Fibroblast of the aortic adventitia (primary cell): ENCODE measurements at places on chromosomes 3 and 15.

GRCh38 chr3:196143708-196144382 lies 62.0 kb upstream of the TFRC start:
- DNase-seq, result no peak

GRCh38 chr3:126127904-126128303 lies 44.0 kb upstream of the SLC41A3 start:
- DNase-seq, result no peak

GRCh38 chr15:95946241-95946640 lies 384.3 kb upstream of the NR2F2 start:
- no peak for DNase-seq

DNA sequence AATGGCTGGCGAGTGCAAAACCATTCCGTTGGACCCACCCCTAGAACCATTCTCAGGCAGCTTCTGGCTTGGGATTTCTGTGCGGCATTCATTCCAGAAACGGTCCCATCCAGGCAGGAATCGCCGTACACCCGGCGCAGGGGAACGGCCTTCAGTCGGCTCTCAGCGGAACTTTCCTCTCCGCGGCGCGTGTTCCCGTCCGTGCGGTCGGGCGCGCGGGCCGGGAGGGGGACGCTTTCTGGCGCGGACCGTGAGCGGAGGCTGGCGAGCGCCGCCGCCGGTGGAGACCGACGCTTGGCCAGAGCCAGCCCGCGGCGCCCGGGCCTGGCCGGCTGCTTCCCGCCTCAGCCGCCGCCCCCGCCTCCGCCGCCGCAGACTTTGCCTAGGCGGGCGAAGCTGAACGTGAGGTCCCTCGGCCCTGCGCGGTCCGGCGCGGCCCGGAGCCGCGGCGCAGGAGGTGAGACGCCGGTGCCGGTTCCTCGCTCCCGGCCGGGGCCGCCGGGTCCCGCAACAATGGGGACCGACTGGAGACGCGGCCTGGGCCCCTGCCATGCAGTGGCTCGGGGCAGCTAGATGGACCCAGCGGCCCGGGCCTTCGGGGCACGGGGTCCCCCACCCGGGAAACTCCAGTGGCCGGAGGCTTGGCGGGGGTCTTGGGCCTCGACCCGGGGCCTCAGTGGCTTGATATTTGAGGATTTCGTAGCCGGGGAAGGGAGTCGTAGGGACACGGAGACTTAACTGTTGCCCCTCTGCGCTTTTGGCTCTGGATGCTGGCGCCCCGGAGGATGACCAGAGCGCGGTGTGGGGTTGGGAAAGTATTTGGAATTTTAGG lies at the start of gene RAD54L2:
Gene RAD54L2, plus strand, starts transcription at position 261 of the 832 bp plus-strand sequence. CDS start 51,702 bp downstream, outside the sequence.
- peak; percentile 83 for DNase-seq

DNA sequence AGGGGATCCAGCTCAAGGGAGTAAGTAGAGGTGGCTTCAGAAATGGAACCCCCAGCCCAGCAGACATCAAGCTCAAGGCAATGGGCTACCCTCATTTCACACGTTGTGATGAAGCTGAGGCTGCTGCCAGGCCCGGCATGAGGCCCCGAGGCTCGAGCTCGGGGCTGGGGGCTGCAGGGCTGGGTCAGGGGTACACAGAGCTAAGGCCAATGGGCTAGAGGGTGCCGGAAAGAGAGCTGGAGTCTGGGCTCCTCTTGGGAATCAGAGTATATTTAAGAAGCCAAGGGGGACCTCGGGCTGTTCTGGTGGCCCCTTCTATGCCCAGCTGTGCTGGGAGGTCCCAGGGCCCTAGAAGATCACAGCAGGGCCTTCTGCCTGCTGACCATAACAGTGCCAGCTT lies 7.4 kb downstream of the PRSS50 start:
- DNase-seq, result no peak

DNA sequence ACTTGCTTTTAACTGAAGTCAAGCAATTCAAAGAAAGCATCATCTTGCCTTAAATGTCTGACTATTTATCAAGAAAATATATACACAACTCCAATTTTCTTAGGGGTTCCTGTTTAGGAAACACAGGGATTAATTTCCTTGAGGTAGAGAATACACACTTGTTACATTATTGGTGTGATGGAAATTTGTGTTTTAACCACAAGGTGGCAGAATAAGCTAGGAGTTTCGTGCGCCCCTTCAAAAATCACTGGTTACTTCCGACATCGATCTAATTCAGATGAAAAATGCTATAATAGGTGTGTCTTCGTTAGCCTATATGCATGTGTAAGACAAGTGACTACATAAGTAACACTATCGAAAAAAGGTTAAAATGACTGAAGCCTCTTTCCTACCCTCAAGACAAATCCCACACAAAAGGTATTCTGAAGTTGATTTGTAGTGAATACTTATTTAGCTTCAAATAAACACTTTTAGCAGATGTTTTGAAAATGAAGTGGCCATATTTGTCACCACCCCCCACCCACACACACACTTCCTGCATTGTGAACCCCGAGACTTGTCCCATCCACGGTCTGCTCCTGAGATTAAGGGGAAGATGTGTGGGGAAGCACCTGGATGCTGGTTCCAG lies 246.5 kb downstream of the ROBO1 start:
- peak; percentile 52 for DNase-seq

- no peak for DNase-seq
Observed at GRCh38 chr3:81045976-81046375, 715.5 kb downstream of the GBE1 start.

GRCh38 chr3:144593881-144594280 lies 622.3 kb downstream of the DIPK2A start:
- no peak for DNase-seq

DNA sequence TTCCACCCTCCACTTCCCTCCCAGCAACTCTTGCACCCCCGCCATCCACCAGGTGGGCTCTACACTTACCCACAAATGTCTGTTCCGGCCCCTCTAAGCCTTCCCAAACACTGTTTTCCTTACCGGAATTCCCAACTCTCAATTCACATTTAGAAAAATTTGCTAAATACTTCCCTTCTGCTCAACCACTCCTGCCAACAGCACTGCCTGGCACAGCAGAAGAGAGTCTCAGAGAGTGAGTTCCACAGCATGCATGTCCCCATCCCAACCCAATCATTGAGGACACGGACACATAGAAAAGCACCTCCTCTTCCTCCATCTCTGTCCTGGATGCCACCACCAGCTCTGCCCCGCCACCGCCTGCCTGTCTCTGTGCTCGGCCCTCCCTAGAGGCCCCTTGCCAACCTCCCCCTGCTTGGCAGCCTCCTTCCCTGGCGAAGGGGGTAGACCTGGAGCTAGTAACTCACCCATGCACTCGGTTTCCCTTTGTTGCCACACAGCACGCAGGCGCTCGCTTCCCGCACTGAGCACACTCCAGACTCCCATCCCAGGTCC lies 66.2 kb upstream of the SLC6A1 start:
- no peak for DNase-seq

DNA sequence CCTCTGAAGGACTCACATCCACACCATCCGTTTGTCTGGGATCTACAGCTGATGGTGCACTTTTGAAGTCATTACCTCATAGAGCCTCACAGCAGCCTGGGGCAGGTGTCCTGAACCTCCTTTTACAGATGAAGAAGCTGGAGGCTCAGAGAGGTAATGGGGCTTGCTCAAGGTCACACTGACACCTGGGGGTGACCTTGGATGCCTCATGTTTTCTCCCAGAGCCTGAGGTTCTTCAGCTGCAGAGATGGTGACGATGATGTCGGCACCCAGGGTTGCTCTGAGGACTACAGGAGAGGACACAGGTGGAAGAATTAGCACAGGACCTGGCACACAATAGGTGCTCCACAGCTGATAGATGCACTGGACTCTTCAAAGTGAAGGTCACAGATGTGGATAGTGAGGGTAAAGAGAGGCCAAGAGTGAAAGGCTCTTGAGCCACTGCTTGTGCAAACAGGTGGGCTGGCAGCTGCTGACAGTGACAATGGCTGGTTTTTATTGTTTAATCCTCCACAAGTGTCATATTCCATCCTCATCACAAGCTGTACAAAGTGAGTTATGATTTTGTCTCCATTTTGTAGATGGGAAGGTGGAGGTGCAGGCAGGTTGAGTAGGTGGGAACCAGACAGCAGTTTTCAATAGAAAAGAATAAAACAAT lies 17.4 kb upstream of the ATP2B2 start:
- DNase-seq, result no peak

DNA sequence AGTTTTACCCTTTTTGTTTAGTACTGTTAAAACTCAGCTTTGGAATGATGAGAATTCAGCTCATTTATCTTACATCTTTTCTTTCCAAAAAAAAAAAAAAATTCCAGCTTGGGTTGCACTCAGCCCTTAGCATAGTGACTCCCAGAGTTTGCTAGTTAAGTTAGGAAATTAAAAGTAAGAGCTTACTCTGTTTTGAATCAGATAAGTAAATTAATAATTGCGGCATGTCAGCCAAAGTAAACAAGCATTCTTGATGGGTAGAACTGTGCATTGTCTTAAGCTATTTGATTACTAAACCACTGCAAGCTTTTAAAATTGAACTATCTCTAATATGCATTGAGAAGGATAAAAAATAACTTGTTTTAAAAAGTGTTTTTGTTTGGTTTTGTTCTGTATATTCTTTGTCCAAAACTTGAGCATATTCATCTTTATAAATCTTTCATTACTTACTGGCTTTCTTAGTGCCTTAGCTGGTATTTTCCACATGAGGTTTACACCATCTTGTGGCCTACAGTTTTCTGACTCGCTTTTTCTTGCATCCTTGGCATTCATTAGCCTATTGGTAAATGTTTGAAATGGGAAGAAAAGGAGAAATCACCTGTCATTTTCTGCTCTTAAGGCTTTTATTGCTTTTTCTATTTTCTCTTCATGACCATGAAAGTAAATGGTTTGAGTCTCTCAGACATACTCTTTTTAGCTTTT lies 107.6 kb downstream of the FILIP1L start:
- peak; percentile 75 for DNase-seq

GRCh38 chr15:66846031-66846430 lies 144.0 kb downstream of the SMAD6 start:
- no peak for DNase-seq

- DNase-seq, result no peak
Observed at GRCh38 chr3:44284949-44285348, 43.3 kb downstream of the TOPAZ1 start.

DNA sequence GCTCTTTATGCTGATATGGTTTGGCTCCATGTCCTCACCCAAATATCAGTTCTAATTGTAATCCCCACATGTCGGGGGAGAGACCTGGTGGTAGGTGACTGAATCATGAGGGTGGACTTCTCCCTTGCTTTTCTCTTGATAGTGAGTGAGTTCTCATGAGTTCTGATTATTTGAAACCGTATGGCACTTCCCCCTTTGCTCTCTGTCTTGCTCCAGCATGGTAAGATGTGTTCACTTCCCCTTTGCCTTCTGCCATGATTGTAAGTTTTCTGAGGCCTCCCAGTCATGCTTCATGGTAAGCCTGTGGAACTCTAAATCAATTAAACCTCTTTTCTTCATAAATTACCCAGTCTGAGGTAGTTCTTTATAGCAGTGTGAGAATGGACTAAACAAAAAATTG lies 107.6 kb downstream of the IMPG2 start:
- DNase-seq, result no peak

- DNase-seq, result no peak
Observed at GRCh38 chr3:143521803-143522202, 326.5 kb downstream of the SLC9A9 start.

- DNase-seq, result no peak
Observed at GRCh38 chr3:151196434-151196833, 6.6 kb downstream of the GPR171 start.

GRCh38 chr15:88202231-88202630 lies 54.3 kb downstream of the NTRK3 start:
- DNase-seq, result peak; percentile 67

DNA sequence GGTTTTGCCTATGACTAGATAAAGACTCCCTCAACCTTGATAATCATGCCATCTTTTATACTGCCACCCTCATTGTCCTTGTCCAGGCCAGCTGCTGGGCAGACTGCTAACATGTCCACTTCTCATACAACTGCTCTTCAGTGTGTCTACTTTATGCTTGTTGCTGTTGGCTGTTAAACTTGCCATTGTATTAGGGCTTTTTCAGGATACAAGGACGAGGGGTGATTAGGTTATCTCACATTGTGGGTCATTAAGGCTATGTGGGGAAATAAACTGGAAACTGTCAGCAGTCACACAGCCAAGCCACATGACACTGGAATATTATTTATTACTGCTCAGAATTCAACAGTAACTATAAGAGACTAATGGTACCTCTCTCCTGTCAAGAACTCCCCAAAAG lies 36.1 kb downstream of the STARD9 start:
- DNase-seq, result no peak

GRCh38 chr3:36215241-36215640 lies 165.1 kb upstream of the STAC start:
- no peak for DNase-seq

DNA sequence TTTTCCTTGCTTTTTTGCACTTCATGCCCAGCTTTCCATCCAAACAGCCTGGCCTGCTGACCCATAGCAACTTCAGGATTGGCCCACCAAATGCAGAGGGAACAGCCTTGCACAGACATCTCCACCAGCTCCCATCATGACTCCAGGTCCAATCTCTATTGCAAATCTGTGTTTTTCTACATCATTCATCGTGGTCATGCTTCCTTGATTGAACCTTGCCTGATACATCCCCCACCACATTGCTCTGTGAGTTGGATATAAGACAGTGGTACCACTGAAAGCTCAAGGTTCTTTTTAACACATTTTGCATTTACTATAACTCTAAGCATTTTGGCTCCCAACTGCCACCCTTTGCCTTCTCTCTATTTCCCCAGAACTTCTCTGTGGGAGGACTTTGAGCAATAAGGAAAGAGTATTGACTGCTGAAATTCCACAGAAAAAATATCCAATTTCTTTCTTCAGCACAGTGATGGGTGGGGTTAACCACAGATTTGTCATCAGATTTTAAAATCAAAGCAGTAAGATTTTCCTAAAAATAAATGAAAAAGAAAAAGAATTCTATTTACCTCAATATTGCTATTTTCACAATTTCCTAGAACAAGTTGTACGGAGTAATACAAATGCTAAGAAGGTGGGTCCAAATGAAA lies 114.6 kb upstream of the GALNT15 start:
- DNase-seq, result no peak

GRCh38 chr3:117016378-117016777 lies 306.8 kb downstream of the TUSC7 start:
- no peak for DNase-seq

GRCh38 chr15:69628256-69629093 lies 175.9 kb downstream of the RPLP1 start:
- DNase-seq, result no peak

- DNase-seq, result peak; percentile 51
Observed at GRCh38 chr3:71657831-71658530, 67.2 kb downstream of the EIF4E3 start.

- no peak for DNase-seq
Observed at GRCh38 chr15:100193277-100193860, 148.4 kb downstream of the ADAMTS17 start.

DNA sequence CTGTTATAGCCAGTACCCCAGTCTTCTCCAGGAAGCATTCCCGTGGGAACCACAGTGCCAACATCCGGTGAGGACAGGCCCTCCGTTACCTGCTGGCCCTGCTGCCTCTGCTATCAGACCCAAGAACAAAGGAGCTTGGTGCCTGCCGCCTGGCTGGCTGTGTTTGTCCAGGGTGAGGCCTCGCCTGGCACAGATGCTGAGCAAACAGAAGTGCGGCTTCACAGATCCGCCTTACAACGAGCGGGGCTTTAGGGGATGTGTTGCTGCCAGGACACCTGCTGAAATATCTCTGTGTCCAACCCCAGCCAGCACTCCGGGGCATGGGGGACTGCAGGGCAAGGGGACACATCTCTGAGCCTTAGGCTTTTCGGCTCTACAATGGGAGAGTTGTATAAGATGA lies 2.2 kb upstream of the EPHB3 start:
- DNase-seq, result no peak

GRCh38 chr3:29339016-29339833 lies 58.4 kb downstream of the RBMS3 start:
- peak; percentile 53 for DNase-seq
